ENCODE measurements at places on chromosomes 1 and 21. TPM values are rescaled to one million over a fixed set of nuclear protein-coding genes. Genes with fewer than 3 reads are reported as not detected.

Gene RGSL1
- not detected for total RNA-seq

Gene MIXL1
- total RNA-seq: not detected

Gene RNU1-3
- total RNA-seq: 7,909 TPM

Gene BPNT1
- 21.8 TPM for total RNA-seq

Gene LAMC2
- total RNA-seq: 5.5 TPM

Gene S100A16
- total RNA-seq: 78.6 TPM

Gene BCAN
- total RNA-seq: 0.18 TPM

Gene FCER1A
- 2.1 TPM for total RNA-seq

Gene AVPR1B
- 0.53 TPM for total RNA-seq

Gene OR2L13
- total RNA-seq: not detected

Gene AJAP1
- 4.0 TPM for total RNA-seq

Gene SPRR2F
- not detected for total RNA-seq

Gene TXNDC12
- total RNA-seq: 21.4 TPM

Gene NUP210L
- total RNA-seq: 0.06 TPM

Gene MYOM3
- total RNA-seq: 142 TPM

Gene TNFAIP8L2
- total RNA-seq: 2.3 TPM

Gene CHTOP
- total RNA-seq: 81.1 TPM

Gene DNALI1
- total RNA-seq: 10.7 TPM

Gene KCNH1
- total RNA-seq: 0.47 TPM

Gene CERS2
- total RNA-seq: 123 TPM

Gene SPATA1
- total RNA-seq: 1.6 TPM

Gene CDK18
- 22.9 TPM for total RNA-seq

Gene IFNLR1
- 3.6 TPM for total RNA-seq

Gene ADAM30
- not detected for total RNA-seq

Gene GJB3
- 0.35 TPM for total RNA-seq

Gene ZNF683
- total RNA-seq: not detected

Gene CSF3R
- total RNA-seq: 30.0 TPM

Gene CFHR3
- 0.23 TPM for total RNA-seq

Gene ANGPTL3
- total RNA-seq: 1.2 TPM

Gene CFAP74
- 0.23 TPM for total RNA-seq

Gene TSACC
- total RNA-seq: not detected

Gene GJA5
- total RNA-seq: 25.6 TPM

Gene SPRR4
- not detected for total RNA-seq

Gene CFHR2
- total RNA-seq: not detected

Gene CELF3
- total RNA-seq: 0.18 TPM

Gene LRRIQ3
- 2.6 TPM for total RNA-seq

Gene PTPN22
- total RNA-seq: 1.5 TPM

Gene S100B
- total RNA-seq: 4.2 TPM

Gene DENND1B
- 22.3 TPM for total RNA-seq

Gene PSRC1
- total RNA-seq: 8.1 TPM

Gene GPR25
- total RNA-seq: not detected

Gene IGFN1
- 2.8 TPM for total RNA-seq

Gene FOXO6
- 5.3 TPM for total RNA-seq

Gene CELA2B
- not detected for total RNA-seq

Gene PAQR6
- total RNA-seq: 1.9 TPM

Gene FHAD1
- total RNA-seq: 3.2 TPM

Gene OR10J1
- total RNA-seq: not detected

Gene AGT
- 17.0 TPM for total RNA-seq

Gene MTOR
- total RNA-seq: 44.6 TPM

Gene ZNF672
- total RNA-seq: 35.4 TPM

Gene OPRD1
- total RNA-seq: 0.23 TPM

Gene TAGLN2
- 109 TPM for total RNA-seq

Gene BSND
- total RNA-seq: 3.7 TPM

Gene LSM10
- total RNA-seq: 12.4 TPM

Gene HPCAL4
- total RNA-seq: 1.2 TPM

Gene ACTA1
- 980 TPM for total RNA-seq

Gene DNM3
- total RNA-seq: 7.6 TPM

Gene ANKRD34A
- 0.41 TPM for total RNA-seq

Measured in metanephros (tissue), 2 donors.